ENCODE measurements at places on chromosomes 4 and X.
A peak's percentile ranks its signal among the peaks of the same experiment; 100 is the strongest.

GRCh38 chr4:1384675-1385372 is 21.4 kb downstream of the NKX1-1 start:
- no peaks in the 10 kb centered on the region for H3K36me3 ChIP-seq
- no peaks in the 10 kb centered on the region for H3K27me3 ChIP-seq
- H3K27ac ChIP-seq, result no peak overlapping the region

GRCh38 chr4:73275318-73275654 is 16.7 kb upstream of the ANKRD17 start:
- no peak overlapping the region for H3K27ac ChIP-seq
- no peak overlapping the region for H3K4me3 ChIP-seq
- no peaks in the 10 kb centered on the region for H3K27me3 ChIP-seq
- H3K4me1 ChIP-seq, result peaks cover 10% of the 10 kb centered on the region

DNA sequence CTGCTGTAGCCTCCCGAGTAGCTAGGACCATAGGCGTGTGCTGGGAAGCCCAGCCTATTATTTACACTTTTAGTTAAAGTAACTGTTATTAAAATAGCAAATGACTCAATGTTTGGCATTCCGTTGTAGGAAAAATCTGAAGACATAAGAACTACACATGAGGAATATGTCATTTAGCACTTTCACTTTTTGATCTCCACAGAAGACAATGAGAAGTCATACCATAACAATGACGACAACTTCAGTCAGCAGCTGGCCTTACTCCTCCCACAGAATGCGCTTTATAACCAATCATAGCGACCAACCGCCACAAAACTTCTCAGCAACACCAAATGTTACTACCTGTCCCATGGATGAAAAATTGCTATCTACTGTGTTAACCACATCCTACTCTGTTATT is 6.7 kb downstream of the GPR34 start:
- no peak overlapping the region for H3K27ac ChIP-seq
- no peaks in the 10 kb centered on the region for H3K27me3 ChIP-seq
- H3K36me3 ChIP-seq, result no peaks in the 10 kb centered on the region
- H3K4me1 ChIP-seq, result no peaks in the 10 kb centered on the region
- H3K4me3 ChIP-seq, result no peak overlapping the region

DNA sequence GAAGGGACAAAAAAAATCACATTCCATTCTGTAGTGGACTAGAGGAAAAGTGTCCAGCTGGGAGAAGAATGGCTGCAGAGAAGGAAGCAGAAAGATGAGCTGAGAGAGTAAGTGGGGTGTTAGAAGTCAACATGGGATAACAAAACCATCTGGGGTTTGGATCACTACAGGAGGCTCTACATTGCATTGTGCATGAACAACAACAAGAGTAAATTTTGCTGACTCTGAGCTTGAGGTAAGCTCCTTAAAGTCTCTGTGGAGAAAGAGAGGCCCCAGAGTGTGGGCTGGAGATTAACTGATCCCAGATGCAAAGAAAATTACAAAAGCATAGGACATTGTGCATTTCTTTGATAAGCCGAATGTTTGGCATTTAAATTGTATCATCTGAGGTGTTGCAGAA is 128.9 kb downstream of the UGT8 start:
- no peaks in the 10 kb centered on the region for H3K4me1 ChIP-seq
- no peaks in the 10 kb centered on the region for H3K36me3 ChIP-seq
- no peak for DNase-seq
- no peak overlapping the region for H3K4me3 ChIP-seq

- no peaks in the 10 kb centered on the region for H3K27me3 ChIP-seq
- no peak overlapping the region for H3K4me3 ChIP-seq
- H3K4me1 ChIP-seq, result no peaks in the 10 kb centered on the region
- H3K36me3 ChIP-seq, result no peaks in the 10 kb centered on the region
Measured at GRCh38 chr4:102193145-102193544, 152.1 kb downstream of the SLC39A8 start.

- no peaks in the 10 kb centered on the region for H3K4me1 ChIP-seq
- DNase-seq, result peak; percentile 4
- no peaks in the 10 kb centered on the region for H3K27me3 ChIP-seq
- H3K27ac ChIP-seq, result no peak overlapping the region
- H3K4me3 ChIP-seq, result no peak overlapping the region
- H3K36me3 ChIP-seq, result no peaks in the 10 kb centered on the region
Measured at GRCh38 chr4:14111730-14112181, 484.2 kb upstream of the BOD1L1 start.

DNA sequence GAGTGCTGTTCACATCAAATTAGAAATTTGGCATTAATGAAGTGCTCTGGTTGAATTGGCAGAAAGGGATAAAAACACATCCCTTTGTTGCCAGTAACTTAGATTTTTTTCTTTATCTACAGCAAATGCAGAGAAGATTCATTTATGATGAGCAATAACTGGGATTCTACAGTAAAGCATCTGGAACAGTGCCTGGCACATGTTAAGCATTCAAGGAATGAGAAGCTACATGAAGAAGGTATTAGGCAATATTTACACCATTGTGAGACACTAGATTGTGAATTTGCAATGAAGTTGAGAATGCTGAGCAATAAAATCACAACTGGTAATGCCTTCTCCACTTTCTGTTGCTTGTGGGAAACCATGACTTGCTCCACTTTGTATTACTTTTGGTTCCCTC is 33.5 kb downstream of the PCDH19 start:
- H3K4me3 ChIP-seq, result no peak overlapping the region
- H3K36me3 ChIP-seq, result no peaks in the 10 kb centered on the region
- H3K4me1 ChIP-seq, result 0 out of 2 replicates have a peak, but pooled peaks cover 3% of the 10 kb centered on the region

DNA sequence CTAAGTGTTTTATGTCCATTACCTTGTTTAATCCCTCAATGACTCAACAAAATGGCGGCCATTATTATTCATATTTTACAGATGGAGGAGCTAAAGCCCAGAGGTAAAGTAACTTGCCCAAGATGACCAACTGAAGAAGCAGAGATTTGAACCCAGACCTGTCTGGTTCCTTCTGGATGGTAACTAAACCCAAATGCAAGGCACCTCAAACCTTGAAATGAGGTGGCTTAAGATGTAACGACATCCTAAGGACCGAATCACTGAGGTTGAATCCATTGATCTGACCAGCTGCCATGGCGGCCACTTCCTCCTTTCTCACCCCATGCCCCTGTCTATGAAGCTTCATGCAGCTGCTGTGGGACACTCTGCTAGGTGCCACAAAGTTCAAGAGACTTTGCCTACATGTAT is 932 bp downstream of the TLR10 start:
- no peak overlapping the region for H3K27ac ChIP-seq
- H3K4me3 ChIP-seq, result no peak overlapping the region
- DNase-seq, result no peak
- H3K36me3 ChIP-seq, result no peaks in the 10 kb centered on the region
- H3K27me3 ChIP-seq, result no peaks in the 10 kb centered on the region

- H3K27me3 ChIP-seq, result no peaks in the 10 kb centered on the region
- H3K4me3 ChIP-seq, result no peak overlapping the region
- no peaks in the 10 kb centered on the region for H3K4me1 ChIP-seq
- no peak for DNase-seq
- H3K27ac ChIP-seq, result no peak overlapping the region
Measured at GRCh38 chrX:34927866-34928265, 14.7 kb upstream of the FAM47B start.

DNA sequence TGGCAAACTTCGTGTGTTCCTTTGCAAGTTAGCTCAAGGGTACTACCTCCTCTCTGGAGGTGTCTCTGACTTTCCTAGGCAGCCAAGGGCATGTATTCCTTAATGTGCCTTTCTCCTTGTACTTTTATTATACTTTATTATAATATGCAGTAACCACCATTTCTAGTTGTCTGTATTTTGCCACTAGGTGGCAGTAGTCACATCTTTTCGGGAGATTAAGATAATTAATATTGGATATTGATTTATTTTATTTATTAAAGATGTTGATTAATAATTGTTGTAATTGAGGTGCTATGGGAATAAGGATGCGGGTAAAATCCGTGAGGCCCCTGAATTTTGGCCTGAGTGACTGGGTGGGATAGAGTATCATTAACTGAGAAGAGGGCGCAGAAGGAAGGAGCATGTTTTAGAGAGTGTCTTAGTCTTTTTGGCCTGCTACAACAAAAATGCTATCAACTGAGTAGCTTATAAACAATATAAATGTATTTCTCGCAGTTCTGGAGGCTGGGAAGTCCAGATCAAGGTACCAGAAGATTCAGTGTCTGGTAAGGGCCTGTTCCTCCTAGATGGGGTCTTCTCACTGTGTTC is 153.3 kb downstream of the TMEM164 start:
- no peaks in the 10 kb centered on the region for H3K27me3 ChIP-seq
- no peak overlapping the region for H3K27ac ChIP-seq
- DNase-seq, result no peak
- no peak overlapping the region for H3K4me3 ChIP-seq
- peaks cover 5% of the 10 kb centered on the region for H3K36me3 ChIP-seq

Data from PC-9 (cell line).